NCI-H510A (cell line): ENCODE measurements at places on chromosomes 6 and 20.

DNA sequence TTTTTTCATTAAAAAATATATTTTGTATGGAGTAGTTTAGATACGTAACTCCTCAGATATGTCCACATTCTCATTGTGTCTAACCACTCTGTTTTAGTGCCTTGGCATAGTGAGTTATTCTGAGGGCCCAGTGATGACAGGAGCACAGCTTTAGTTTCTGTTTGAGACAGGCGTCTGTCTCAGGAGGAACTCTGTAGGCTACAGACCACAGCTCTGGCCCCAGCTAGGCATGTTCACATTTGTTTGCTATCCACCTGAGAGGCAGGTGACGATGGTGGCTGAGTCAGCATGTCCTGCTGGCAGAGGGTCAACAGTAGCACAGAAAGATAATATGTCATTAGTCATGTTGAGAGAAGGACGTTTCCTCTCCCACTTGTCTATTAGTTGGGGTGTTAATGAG lies 16.3 kb downstream of the LRRC1 start:
- peak; percentile 97 for DNase-seq

- DNase-seq = no peak
Measured at GRCh38 chr6:118719351-118720124, 68.1 kb upstream of the CEP85L start.

DNA sequence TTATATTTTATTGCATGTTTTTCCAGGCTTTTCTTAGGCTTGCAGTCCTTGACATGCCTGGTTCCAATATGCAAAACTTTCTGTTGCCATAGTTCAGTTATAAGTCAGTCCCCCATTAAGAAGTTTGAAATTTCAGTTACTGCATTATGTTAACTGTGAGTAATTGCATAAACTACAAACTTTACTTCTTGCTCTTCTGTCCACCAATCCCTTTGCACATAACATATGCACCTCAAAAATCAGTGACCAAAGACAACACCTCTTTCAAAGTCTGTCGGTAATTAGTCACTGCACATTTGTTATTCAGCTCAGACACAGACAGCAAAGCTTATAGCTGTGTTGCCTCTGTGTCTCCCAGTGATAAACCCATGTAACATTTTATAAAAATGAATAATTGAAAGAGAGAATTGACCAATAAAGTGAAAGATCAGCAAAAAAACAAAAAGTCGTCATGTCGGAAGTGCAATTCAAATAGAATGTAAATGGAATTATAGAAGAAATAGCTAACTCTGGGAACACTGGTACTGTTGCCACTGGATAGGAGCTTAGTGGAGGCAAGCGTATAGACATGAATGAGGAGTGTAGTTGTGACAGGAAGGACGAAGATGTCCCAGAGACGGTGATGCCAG lies 50.3 kb upstream of the BTBD3 start:
- DNase-seq = no peak

GRCh38 chr6:11632231-11632630 lies 94.7 kb downstream of the TMEM170B start:
- DNase-seq = no peak

DNA sequence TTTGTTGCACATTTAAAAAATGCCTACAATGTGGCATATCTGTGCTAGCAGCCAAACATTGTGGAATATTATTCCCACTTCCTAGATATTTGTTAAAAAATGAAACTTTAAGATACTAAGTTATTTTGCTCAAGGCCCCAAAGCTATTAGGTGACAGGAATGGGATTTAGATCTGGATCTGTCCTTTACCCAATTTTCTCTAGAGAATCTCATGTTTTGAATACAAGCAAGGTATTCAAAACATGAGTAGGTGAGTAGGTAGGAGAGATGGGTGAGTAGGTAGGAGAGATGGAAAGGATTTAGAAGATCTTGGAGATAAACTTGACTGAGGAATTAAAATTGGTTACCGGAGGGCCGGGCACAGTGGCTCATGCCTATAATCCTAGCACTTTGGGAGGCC lies 61.2 kb upstream of the AKIRIN2 start:
- no peak for DNase-seq

DNA sequence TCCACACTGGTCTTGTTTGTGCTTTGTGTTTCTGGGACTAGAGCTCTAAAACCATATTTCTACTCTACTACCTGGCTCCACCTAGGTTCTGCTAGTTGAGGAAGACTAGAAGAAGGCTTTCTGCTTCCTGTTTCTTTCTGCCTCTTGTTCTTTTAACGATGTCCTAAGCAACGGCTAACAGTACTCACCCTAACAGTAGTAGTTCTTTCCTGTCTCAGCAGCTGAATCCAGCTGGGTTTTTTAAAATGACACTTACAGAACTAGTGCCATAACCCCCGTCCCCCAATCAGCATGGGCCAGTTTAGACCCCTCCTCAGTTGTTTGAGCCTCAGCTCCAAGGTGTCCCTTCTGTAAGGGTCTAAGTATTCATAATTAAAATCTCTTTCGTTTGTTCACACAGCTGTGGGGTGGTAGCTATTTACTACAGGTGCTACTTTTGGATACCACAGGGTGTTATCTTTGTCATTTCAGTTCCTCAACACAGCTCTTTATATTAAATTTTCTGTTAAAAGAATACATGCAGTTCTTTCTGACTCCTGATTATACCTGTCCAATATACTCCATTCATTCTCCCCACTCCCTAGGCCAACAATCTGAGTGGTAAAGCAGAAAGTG lies 790.2 kb downstream of the DHX35 start:
- no peak for DNase-seq

DNA sequence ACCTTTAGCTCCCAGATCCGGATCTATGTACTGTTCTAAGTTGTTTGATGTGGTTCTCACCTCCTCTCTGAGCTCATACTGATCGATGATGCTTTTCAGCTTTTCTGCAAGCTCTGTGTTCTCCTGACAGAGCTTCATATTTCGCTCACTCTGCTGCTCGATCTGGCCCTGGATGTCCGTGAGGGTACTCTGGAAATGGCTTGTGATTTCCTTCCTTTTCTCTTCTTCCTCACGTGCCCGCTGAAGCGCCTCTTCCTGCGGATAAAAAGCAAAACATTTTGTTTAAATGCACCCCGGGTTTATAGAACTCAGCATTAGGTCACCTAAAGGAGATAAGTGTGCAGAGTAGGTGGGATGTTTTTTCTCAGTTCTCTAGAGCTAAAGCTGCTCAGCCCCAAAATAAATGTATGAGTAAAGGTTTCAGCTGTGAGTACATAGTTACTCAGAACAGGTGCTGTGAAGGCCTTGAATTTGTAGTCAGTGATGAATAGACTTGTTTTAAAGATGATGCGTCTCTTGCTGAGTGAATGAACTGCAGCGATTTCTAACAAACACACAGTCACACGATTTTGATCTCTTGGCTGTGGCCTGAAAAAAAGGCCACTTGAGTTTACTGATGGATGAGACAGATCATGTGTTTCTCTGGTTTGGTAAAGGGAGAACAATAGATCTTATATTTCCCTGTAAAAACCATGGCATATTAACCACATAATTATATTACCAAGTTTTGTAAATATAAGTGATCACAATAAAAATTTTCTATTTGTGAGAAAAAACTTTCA lies 29.1 kb downstream of the TXLNB start:
- DNase-seq = no peak

DNA sequence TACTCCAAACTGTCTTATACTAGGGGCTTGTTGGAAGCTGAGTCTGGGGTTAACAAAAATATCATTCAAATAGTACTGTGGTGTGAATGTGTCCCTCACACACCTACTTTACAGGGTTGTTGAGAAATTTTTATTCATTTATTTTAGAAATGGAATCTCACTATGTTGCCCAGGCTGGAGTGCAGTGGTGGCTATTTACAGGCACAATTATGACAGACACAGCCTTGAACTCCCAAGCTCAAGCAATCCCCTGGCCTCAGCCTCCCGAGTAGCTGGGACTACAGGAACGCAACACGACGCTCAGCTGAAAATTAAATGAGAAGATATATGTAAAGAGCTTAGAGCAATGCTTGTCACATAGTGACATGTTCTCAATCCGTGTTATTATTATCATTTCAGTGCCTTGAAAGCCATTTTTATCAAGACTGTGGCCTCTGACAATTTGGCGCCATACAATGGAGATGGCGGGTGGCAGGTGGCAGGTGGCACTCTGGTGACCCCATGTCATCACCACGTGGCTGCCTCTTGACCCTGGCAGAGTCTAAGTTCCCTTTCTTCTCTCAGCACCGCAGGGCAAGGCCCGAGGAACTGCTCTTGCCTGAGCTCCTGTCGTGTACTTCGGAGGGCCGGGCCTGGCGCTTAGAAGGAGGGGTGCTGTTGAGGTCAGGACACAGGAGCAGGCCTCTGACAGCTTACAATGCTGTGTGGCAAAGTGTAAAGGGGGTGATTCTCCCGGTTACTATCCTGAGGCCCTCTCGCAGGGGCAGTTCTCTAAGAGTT lies 64.5 kb downstream of the STX11 start:
- no peak for DNase-seq

- DNase-seq = no peak
Measured at GRCh38 chr6:149273318-149273717, 44.2 kb upstream of the TAB2 start.

DNA sequence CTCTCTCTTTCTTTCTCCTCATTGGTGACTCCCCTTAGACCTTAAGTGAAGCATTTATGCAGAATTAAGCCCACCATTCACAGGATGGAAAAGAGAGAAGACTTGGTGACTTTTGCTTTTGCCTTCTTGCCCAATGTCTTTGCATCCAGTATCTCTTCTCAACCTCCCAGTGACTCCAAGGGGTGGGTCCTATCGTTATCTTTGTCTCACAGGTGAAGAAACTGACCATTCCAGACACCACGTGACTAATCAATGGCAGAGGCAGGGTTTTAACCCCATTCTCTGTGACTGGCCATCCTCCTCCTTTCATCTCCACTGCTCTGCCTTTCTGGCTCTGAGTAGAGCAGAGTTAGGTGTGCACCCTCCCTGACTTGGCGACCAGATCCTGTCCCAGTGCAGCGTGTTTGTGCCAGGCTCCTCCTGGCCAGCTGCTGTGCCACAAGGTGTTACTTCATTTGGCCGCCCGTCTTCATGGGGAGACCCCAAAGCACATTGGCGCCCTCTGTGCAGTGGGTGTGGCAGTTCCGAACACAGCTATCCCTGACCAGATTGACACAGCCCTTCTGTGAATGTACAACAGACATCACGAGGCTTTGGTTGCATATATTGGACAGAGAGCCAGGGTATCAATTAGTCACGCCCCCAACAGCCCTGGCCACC lies 501.3 kb downstream of the CD83 start:
- no peak for DNase-seq

DNA sequence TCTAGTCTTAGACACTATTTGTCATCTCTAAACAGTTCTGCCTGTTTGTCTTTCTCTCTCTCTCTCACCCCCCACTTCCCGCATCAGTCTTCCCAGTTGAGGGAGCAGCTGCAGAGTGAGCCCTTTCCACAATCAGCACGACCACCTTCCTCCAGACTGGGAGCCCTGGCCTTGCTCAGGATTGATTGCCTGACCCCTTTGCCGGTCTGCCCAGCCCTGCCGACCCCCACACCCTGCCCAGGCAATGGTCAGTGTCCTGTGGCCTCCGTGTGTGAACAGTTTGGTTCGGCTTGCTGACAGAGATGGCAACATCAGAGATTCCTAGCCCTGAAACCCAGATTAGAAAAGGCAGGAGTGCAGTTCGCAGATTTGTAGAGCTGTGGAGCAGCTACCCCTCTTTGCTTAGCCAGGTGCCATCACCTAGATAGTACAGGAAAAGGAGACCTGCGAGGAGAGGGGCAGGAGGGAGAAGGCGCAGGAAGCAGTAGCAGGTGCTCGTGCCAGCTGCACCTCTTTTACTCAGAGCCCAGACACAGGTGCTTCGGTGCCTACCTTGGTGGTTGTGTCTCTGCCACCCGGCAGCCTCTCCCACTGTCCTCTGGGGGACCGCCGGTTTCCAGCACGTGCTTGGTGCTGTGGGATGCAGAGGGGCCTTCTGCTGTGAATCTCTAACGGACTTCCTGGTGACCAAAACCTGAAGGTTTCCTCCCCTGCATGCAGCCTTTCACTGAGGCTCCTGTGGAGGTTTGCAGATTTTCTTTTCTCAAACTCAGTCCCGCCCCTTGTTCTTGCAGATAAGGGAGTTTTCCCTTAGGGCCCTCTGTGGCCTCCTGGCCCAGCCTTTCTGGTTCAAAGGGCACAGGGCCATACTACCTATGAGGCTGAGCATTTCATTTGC lies 92.4 kb downstream of the SCML4 start:
- no peak for DNase-seq

- DNase-seq = no peak
Measured at GRCh38 chr20:38200646-38201045, 35.6 kb upstream of the TGM2 start.

DNA sequence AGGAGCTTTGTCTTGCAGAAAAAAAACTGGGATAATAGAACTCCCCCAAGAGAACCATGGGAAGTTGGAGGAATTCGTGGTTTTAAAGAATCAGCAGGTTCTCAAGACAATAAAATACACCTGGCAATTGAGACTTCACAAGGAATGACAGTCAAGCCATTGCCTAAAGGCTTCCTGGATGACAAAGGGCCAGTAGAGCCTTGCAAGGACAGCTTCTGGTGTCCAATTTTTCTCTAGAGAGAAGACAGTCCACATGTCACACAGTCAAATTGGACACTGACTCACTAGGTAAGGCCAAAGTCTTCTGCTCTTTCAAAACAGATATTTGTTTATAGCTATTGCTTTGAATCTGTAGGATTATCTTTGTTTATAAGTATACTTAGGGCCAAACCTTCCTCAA lies 80.3 kb upstream of the BMP5 start:
- DNase-seq = no peak

GRCh38 chr6:129731428-129731827 lies 21.5 kb upstream of the ARHGAP18 start:
- DNase-seq = no peak

GRCh38 chr6:16803294-16804200 lies 42.3 kb upstream of the ATXN1 start:
- no peak for DNase-seq

GRCh38 chr6:157123234-157123633 lies 200.1 kb downstream of the TMEM242 start:
- DNase-seq = no peak

DNA sequence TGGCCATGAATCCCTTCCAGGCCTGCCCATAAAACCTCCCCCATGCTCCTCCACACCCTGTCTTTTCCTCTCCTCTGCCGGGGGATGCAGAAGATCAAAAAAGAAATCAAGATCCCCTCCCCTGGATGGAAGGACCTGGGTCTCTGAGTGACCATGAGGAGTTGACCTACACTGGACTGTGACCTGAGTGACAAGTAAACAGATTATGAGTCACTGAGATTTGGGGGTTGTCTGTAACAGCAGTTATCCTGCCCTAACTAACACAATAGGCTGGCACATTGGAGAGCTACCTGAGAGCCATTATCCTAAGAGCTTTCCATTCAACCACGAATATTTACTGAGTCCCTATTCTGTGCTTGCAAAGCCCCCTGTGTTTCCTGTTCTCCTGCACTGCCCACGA lies 28.4 kb upstream of the SIRPA start:
- no peak for DNase-seq

- DNase-seq = no peak
Measured at GRCh38 chr20:40452758-40453157, 236.3 kb downstream of the MAFB start.

GRCh38 chr20:21246161-21246560 lies 57.0 kb upstream of the XRN2 start:
- no peak for DNase-seq

GRCh38 chr6:6890400-6890858 lies 217.3 kb upstream of the RREB1 start:
- no peak for DNase-seq

GRCh38 chr6:85585741-85586140 lies 7.9 kb downstream of the SNX14 start:
- DNase-seq = no peak

GRCh38 chr20:59154317-59155013 lies 9.2 kb upstream of the ZNF831 start:
- no peak for DNase-seq

- no peak for DNase-seq
Measured at GRCh38 chr20:63980317-63980805, 571 bp upstream of the PRPF6 start.

- no peak for DNase-seq
Measured at GRCh38 chr20:36919715-36920333, 31.7 kb downstream of the SAMHD1 start.
